ENCODE measurements at places on chromosomes 11 and 22. TPM values are rescaled to one million over a fixed set of nuclear protein-coding genes. Genes with fewer than 3 reads are reported as not detected.

The OR52I2 gene
- not detected for total RNA-seq

GRCh38 chr11:67400942-67401494 lies 640 bp downstream of the PPP1CA start:
- DNase-seq, result no peak

The KDM4E gene
- not detected for total RNA-seq

DNA sequence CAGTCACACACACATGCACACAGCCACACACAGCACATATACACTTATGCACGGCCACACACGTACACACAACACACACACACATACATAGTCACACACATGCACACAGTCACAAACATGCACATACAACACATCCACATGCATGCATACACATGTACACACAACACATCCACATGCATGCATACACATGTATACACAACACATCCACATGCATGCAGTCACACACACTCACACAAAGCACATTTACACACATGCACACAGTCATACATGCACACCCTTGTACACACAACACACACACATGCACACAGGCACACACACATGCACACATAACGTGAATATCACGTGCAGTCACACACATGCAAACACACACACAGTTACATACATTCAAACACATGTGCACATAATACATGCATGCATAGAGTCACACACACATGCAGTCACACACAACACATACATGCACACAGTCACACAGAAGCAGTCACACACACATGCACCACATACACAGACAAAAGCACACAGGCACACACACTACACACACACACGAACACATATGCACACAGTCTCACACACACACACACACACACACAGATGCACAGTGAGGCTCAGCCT lies 18.8 kb downstream of the IFITM10 start:
- no peak for DNase-seq

DNA sequence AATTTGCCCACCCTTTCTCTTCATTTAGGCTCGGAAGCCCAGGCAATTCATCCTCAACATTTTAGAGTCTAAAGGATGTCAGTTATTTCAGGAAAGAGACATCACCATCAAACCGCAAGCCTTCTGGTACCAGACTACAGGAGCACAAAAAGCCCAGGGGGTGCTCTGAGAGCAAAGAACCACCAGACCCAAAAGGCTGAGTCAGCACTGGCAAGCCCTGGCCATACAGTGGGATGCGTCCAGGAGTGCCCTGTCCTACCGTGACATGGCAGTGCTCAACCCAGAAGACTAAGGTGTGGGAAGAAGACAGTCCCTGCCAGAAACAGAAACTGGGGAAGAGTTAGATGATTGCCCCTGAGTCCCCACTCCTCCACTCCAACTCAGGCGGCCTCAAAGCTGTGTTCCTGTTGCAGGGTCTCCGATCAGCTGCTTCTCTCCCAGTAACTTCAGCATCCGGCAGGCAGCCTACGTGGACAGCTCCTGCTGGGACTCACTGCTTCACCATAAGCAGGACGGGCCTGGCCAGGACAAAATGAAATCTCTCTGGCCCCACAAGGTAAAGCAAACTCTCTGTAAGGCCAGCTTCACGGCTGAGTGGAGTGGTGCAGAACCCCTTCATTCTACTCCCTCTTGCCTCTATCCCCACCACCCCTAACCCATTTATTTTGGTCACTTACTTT lies 1.5 kb downstream of the PANX3 start:
- DNase-seq, result peak; percentile 46

DNA sequence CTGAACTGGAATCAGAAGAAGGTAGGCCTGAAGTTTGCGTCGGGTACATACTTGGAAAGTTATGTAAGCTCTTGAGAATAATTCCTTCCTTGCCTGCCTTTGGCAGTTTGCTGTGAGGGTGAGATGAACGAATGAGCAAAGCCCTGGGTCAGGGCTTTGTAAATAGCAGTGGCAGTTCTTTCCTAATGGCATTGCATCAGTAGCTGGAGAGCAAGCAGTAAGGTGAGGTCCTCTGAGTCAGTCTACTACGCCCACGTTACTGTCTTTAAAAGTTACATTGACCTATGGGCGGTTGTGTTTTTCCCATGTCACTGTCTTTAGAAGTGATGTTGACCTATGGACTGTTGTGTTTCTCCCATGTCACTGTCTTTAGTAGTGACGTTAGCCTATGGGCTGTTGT lies 179.1 kb upstream of the E2F8 start:
- no peak for DNase-seq
